ENCODE measurements at places on chromosomes 16 and 17.
A peak's percentile ranks its signal among the peaks of the same experiment; 100 is the strongest.

- no peaks in the 10 kb centered on the region for H3K27me3 ChIP-seq
- H3K4me3 ChIP-seq = peak overlapping the region; percentile 85
- no peak for DNase-seq
- peak overlapping the region; percentile 71 for H3K27ac ChIP-seq
Observed at GRCh38 chr16:15643946-15644250, 944 bp upstream of the MARF1 start.

GRCh38 chr16:17564856-17565255 is 94.1 kb upstream of the XYLT1 start:
- no peak for DNase-seq
- no peaks in the 10 kb centered on the region for H3K27me3 ChIP-seq
- H3K4me1 ChIP-seq = no peaks in the 10 kb centered on the region
- no peak overlapping the region for H3K4me3 ChIP-seq

GRCh38 chr16:78390508-78391324 is 291.3 kb downstream of the WWOX start:
- H3K27ac ChIP-seq = no peak overlapping the region
- H3K4me1 ChIP-seq = no peaks in the 10 kb centered on the region
- H3K4me3 ChIP-seq = no peak overlapping the region

- no peak overlapping the region for H3K4me3 ChIP-seq
- H3K27me3 ChIP-seq = no peaks in the 10 kb centered on the region
- no peak for DNase-seq
Observed at GRCh38 chr16:75000481-75001081, 1.8 kb downstream of the ZNRF1 start.

DNA sequence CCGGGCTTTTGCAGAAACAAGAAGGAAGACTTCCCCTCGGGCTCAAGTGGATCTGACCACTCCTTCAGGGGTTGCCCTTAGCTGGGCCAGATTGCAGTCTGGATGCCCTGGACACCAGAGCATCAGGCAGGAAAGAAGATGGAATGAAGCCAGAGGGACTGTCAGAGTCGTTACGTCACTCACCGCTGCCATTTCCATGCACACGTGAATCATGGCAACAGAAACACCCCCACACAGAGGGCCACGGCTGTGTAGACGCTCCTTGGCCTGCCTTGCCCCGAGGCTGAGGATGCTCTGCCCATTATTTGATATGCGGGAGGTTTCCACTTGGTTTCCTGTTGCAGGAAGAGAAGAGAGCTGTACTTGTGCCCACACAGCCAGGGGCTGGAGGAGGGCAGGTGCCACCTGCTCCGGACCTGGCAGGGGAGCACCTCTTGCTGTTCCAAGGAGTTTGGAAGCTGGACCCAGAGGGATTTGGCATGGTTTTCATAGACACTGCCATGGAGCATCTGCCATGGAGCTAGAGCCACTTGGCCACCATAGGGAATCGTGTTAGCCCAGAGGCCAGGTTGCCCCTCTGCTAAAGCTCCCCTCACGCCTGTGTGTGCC is 29.4 kb downstream of the RBFOX3 start:
- no peak overlapping the region for H3K4me3 ChIP-seq
- H3K36me3 ChIP-seq = no peaks in the 10 kb centered on the region
- H3K27ac ChIP-seq = no peak overlapping the region
- DNase-seq = no peak

All from Karpas-422 (cell line).